ENCODE measurements at places on chromosomes 12 and 14. TPM values are rescaled to one million over a fixed set of nuclear protein-coding genes. Genes with fewer than 3 reads are reported as not detected.

The ANKRD52 gene
- 25.2 TPM for total RNA-seq

DNA sequence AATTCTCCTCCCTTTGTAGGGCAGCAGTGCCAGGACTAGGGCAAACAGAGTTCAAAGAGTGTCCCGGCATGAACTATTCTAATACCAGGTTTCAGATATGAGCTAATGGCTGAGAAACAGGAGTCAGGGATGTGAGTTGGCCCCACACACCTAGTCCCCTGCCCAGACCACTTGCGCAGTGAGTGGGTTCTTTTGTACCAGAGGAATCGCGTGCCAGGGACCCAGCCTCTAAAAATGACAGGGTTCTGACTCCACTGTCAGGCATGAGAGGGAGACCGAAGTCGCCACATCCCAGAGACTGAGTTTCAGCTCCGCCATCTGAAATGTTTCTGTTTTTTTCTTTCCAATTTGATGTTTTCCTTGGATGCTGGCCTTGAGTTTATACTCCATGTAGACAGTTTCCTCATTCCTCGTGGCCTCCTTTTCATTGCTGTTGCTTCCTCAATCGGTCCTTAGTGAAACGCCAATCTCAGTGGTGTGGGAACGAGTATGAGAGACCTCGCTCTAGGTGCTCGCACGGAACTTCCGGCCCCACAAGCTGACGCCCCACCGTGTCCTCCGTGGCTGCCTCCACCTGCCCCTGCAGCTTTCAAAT, 31.5 kb downstream of the FBXL14 start:
- H3K4me3 ChIP-seq: no peak overlapping the region
- no peaks in the 10 kb centered on the region for H3K36me3 ChIP-seq
- no peak overlapping the region for H3K27ac ChIP-seq
- DNase-seq: no peak

DNA sequence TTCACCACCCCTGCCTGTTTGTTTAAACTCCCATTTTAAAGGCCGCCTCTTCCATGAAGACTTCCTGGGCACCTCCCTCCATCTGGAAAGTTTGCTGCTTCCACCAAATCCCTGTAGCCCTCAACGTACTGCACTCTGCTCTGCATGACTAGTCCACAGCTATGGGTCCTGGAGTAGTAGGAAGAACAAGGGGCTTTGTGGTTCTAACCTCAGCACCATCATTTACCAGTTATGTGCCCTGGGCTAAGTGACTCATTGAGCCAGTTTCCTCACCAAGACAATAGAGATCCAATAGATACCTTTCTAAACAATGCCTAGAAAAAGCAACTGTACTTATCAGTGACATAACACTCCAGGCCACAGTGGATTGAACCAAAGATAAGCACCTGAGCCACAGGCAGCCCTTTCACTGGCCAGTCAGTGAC, 8.5 kb upstream of the LTBP2 start:
- H3K4me1 ChIP-seq: peaks cover 9% of the 10 kb centered on the region
- no peaks in the 10 kb centered on the region for H3K36me3 ChIP-seq
- H3K27ac ChIP-seq: no peak overlapping the region

DNA sequence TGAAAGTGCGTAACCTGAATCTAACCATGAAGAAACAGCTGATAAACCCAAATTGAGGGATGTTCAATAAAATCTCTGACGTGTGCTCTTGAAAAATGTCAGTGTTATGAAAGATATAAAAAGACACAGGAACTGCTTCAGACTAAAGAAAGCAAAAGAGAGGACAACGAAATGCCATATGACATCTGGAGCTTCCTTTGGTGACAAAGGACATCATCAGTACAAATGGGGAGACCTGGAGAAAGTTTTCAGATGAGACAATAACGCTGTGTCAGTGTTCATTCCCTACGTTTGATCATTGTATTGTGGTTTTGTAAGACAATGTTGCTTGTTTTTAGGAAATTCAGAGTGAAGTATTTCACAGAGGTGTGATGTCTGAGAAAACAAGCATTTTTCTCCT, 125.9 kb upstream of the MAP1LC3B2 start:
- H3K27me3 ChIP-seq: no peaks in the 10 kb centered on the region
- no peaks in the 10 kb centered on the region for H3K36me3 ChIP-seq
- no peak overlapping the region for H3K27ac ChIP-seq
- peaks cover 26% of the 10 kb centered on the region for H3K4me1 ChIP-seq

DNA sequence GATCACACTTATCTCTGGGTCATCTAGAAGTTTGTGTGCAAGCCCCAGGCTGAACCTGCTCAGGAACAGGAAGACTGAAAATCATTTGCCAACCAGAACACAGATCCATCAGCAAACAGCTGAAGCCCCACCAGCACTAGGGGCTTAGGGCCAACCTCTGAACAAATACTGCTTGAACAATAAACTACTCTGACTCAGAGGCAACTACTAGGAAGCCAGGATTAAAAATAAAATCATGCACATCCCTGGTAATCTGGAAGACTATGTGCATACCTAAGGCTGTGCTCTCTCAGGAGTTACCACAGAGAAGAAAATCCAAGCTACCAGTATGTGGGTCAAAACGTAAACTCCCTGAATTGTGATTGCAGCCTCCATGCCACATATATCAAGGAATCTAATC, 15.9 kb downstream of the GALNT8 start:
- no peaks in the 10 kb centered on the region for H3K4me1 ChIP-seq
- DNase-seq: no peak
- H3K27ac ChIP-seq: no peak overlapping the region
- H3K36me3 ChIP-seq: no peaks in the 10 kb centered on the region
- H3K4me3 ChIP-seq: no peak overlapping the region

DNA sequence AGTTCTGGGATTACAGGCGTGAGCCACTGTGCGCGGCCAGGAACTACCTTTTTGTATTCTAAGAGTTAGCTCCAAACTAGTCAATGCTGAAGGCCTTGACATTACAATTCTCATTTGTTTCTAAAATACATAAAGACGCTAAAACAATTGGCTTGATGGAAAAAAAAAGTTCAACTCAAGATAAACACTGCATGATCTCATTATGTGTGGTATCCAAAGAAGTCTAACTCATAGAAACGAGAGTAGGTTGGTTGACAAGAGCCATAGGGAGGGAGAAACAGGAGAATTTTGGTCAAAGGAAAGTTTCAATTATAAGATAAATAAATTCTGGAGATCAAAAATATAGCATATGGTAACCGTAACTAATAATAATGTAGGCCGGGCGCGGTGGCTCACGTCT, 20.0 kb upstream of the RNF34 start:
- H3K4me1 ChIP-seq: no peaks in the 10 kb centered on the region
- no peak overlapping the region for H3K27ac ChIP-seq
- H3K4me3 ChIP-seq: no peak overlapping the region
- DNase-seq: no peak
- H3K27me3 ChIP-seq: no peaks in the 10 kb centered on the region
- H3K36me3 ChIP-seq: no peaks in the 10 kb centered on the region

DNA sequence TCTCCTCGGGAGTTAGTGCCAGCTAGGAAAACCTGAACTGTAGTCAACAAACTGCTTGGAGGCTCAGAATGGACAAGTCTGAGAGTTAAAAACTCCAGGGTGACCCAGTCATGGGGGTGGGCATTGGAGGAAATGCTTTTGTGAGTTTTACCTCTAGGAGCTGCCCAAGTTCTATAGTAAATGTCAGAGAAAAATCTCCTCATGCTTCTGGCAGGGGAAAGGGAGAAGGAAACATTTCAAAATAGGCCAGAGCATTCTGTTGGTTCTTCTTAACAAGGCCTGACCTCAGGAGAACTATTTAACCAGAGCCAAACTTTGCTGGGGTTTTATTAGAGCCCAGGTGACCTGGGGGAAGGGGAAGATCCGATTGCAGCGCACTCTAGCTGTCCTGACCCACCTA, 12.3 kb downstream of the NINJ2 start:
- no peak overlapping the region for H3K4me3 ChIP-seq
- DNase-seq: no peak
- 0 out of 2 replicates have a peak, but pooled peaks cover 4% of the 10 kb centered on the region for H3K4me1 ChIP-seq
- H3K36me3 ChIP-seq: no peaks in the 10 kb centered on the region
- H3K27me3 ChIP-seq: no peaks in the 10 kb centered on the region

The DPF3 gene
- 1.0 TPM for total RNA-seq

- H3K27ac ChIP-seq: no peak overlapping the region
- DNase-seq: no peak
- no peaks in the 10 kb centered on the region for H3K36me3 ChIP-seq
Measured at GRCh38 chr12:3222306-3222705, 145.1 kb downstream of the TSPAN9 start.

The AP4S1 gene
- total RNA-seq: 25.9 TPM

DNA sequence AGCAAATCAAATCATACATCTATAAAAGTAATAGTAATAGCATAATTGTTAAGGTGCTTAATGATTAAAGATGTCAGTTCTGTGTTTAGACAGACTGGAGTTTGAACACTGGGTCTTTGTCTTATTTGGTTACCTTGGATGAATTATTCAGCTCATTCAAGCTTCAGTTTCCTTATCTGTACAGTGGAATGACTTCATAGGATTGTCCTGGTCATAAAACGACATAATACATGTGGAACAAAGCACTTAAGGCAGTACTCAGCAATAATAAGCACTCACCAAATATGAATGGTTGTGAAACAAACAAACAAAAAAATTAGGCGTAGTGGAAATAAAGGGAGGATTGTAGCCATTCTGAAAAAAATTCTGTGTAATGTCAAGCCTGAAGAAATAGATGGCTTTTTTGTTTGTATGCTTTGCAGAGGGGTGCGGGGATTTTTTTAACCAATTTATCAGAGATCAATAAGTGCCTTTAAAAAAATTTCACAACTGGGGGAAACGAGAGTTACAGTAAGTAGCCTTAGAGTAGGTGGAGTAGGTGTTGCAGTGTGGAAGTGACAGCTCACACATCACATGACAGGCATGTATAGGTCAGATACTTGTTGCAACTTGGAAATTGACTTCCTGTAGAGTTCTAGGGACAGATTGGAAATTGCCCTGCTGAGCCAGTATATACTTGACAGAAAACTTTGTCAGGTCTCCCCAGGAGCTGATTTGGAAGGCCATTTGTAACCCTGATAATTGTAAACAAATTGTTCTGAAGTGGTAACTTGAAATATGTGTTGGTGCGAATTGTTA, 157.7 kb downstream of the SLC15A5 start:
- DNase-seq: no peak
- no peak overlapping the region for H3K4me3 ChIP-seq
- no peaks in the 10 kb centered on the region for H3K36me3 ChIP-seq
- H3K27me3 ChIP-seq: no peaks in the 10 kb centered on the region
- H3K4me1 ChIP-seq: no peaks in the 10 kb centered on the region

GRCh38 chr12:121943926-121944325, 25.5 kb downstream of the CFAP251 start:
- H3K27ac ChIP-seq: 0 out of 2 replicates have a peak overlapping the region, but pooled peaks have one; percentile 3
- DNase-seq: no peak
- peaks cover 11% of the 10 kb centered on the region for H3K4me1 ChIP-seq
- no peaks in the 10 kb centered on the region for H3K36me3 ChIP-seq
- H3K27me3 ChIP-seq: no peaks in the 10 kb centered on the region

The CCDC196 gene
- total RNA-seq: not detected

The ESPL1 gene
- 56.5 TPM for total RNA-seq

DNA sequence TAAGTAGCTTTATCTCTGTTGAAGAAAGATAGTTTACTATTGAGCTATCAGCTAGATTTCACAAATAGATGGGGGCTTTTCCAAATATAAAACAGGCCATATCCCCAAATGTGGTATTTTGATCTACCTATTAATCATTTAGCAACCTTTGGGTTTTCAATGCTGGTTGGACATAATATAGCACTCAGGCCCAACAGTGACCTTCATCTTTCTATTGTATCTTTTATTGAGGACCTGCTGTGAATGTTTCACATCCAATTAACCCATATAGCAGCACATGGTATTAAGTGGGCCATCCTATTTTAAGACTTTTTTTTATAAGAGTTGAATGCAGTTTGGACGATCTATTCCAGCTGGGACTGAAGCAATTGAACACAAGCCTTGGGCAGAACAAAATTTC, 10.0 kb upstream of the NR1H4 start:
- H3K27ac ChIP-seq: no peak overlapping the region
- no peaks in the 10 kb centered on the region for H3K36me3 ChIP-seq
- no peak overlapping the region for H3K4me3 ChIP-seq

GRCh38 chr12:120920178-120920577, 16.0 kb upstream of the SPPL3 start:
- H3K27me3 ChIP-seq: no peaks in the 10 kb centered on the region
- H3K4me3 ChIP-seq: no peak overlapping the region
- DNase-seq: no peak
- H3K4me1 ChIP-seq: no peaks in the 10 kb centered on the region
- no peak overlapping the region for H3K27ac ChIP-seq
